Stimulated activated CD4-positive, alpha-beta T cell treated with anti-CD3 and anti-CD28 coated beads, Interleukin-15, amount 100 ng/mL, for 1 hour (primary cell): ENCODE measurements at places on chromosomes 5 and 9.
A peak's percentile ranks its signal among the peaks of the same experiment; 100 is the strongest.

DNA sequence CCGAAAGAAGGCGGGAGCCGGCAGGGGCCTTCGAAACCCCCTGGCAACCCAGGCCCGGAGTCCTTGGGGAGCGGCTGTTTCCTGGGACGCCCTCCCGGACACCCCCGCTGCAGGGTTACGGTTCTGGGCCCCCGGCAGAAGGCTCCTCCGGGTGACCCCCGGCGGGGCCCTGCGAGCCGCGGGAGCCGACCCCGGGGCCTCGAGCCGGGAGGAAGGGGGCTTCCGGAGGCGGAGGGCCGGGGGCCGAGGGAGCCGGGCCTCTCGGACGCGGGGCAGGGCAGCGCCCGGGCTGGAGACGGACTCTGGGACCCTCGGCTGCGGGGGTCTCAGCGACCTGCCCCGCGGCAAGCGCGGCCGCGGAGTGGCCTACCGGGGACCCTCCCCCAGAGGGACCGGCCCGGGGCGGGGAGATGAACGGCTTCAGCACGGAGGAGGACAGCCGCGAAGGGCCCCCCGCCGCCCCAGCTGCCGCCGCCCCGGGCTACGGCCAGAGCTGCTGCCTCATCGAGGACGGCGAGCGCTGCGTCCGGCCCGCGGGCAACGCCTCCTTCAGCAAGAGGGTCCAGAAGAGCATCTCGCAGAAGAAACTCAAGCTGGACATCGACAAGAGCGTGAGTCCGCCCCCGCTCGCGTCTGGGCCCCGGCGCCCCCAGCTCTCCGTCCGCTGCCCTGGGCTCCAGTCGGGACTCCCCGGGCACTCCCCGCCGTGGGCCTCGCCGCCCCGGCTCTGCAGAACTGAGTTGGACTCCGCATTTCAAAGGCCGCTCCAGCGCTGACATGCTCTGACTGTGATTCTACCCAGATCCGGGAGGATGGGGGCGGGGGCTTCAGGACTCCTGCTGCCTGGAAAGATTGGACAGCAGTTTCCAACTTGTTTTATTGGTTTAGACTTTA, 645 bp downstream of the SAP30L start:
- DNase-seq = peak; percentile 20

DNA sequence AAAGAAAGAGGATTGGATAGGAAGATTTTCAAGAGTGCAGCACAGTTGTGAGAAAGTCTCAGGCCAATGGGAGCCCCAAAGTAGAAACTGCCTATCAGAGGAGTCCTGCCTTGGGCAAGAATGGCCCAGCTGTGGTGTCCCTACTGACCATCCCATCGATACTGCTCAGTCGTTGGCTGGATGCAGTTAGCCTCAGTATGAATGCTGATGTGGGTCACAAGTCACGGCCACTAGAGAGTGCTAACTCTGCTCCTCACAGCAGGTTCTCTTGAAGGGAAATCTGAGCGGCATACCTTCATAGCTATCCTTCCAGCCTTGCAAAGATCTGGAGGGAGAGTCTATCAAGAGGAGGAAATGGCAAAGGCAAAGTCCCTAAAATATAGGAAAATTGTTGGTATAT, 11.6 kb upstream of the CETN3 start:
- no peak for DNase-seq

DNA sequence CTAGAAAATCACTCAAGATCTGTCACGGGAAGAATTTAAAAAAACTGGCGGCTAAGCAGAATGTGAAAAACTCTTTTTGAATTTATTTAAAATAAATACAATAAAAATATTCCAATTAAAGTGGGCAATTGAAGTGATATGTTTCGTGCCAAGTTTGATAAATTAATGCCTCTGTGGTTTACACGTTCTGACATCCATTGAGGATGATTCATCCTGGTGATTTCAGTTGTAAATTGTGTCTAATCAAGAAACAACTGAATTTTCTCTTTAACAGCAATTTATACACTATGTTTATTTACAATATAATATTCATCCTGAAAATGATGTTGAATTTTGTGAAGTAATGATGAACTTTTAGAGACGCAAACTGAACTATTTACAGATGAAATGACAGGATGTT, 21.0 kb upstream of the OSMR start:
- no peak for DNase-seq

- DNase-seq = no peak
Observed at GRCh38 chr5:124176692-124177091, 569.7 kb downstream of the ZNF608 start.

DNA sequence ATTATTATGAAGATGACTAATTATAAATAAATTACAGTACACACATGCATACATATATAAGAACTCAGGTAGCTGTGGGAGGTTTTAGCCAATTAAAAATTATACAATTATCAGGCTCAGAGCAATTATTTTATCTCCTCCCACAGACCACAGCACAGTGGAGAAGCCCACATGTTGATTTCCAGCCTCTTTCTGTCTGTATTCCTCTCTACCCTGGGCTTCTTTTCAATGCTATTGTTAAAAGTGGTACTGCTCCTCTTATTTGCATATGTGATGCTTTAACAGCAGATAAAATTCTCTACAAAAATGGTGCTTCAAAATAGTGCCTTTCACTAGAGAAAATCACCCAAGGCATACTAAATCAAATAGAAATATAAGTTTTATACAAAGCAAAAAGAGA, 218.7 kb downstream of the NFIB start:
- no peak for DNase-seq

DNA sequence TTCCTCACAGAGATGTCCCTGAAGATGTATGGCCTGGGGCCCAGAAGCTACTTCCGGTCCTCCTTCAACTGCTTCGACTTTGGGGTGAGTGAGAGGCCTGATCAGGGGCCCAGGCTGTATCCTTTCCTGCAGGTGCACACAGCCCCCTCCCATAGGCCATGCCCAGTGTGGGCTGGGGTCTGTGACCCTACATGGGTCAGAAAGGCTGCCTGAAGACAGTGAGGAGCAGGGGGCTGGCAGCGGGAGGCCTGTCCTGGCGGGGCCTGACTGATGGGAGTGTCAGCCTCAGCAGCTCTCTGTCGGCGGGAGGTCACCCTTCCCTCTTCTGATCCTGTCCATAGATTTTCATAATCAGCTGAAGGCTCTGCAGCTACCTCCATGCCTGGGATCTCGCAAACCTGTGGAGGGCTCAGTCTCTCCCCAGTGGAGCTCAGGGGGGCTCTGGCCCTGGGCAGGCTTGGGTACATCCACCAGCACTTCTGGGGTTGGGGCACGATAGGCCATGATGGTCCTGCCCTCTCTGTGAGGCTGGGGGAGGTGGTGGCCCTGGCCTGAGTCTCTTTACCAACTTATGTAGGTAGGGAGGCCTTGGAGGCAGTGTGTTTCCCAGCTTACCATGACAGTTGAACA, 98.5 kb downstream of the CACNA1B start:
- no peak for DNase-seq

DNA sequence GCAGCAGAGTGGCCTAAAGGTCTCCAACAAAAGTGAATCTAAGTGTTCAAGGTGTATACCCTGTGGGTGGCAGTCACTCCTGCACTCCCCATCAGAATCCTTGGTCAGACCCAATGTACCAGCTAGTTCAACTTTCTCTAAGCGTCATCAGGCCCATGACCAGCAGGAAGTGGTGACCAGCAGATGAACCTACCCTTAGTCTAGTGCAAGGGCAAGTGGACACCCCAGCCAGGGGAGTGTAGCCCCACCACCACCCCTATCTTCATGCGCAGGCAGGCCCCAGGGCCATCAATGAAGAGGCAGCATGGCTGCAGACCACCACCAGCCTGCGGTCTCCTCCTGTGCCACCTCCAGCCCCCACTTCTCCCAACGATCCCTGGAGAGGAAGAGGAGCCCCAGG, 213.1 kb downstream of the AGTPBP1 start:
- DNase-seq = no peak
